ENCODE measurements at places on chromosomes 3 and 15. TPM values are rescaled to one million over a fixed set of nuclear protein-coding genes. Genes with fewer than 3 reads are reported as not detected.

Gene KNG1
- total RNA-seq: not detected

Gene C3orf85
- not detected for total RNA-seq

Gene DISP2
- 1.2 TPM for total RNA-seq

Gene PEX5L
- total RNA-seq: 0.11 TPM

Gene DCBLD2
- 67.7 TPM for total RNA-seq

Gene NRROS
- total RNA-seq: 2.6 TPM

Gene HCLS1
- total RNA-seq: 9.4 TPM

Gene GOLGA8S
- total RNA-seq: 1.1 TPM

Gene PRR23E
- total RNA-seq: not detected

Gene SEMA5B
- total RNA-seq: 21.1 TPM

Gene GPR27
- 8.3 TPM for total RNA-seq

Gene SCN11A
- 0.05 TPM for total RNA-seq

Gene IQCF5
- not detected for total RNA-seq

Gene TMEM207
- total RNA-seq: not detected

Gene KCNAB1
- 2.5 TPM for total RNA-seq

Data from cardiac septum (tissue), 1 donor.